ENCODE measurements at places on chromosomes 12 and 14.

- no peak for DNase-seq
Measured at GRCh38 chr12:114448618-114448933, 42.6 kb upstream of the TBX5 start.

DNA sequence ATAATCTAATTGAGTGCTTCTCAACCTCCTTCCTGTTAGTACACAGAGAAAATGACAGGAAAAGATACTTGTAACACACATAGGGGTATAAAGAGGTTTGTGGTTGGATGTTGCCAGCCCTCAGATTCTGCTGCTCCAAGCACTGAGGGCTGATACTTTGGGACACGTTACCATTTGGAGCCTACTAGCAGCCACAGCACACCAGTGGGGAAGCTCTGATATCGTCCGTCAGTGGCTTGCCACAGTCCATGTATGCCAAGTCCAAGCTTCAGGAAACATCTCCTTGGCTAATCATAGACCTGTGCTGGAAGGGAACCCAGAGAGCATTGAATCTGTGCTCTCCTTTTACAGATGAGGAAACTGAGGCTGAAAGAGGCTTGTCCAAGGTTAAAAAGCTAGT, 22.3 kb downstream of the B4GALNT3 start:
- no peak for DNase-seq

- DNase-seq, result no peak
Measured at GRCh38 chr14:90290337-90291011, 34.1 kb downstream of the PSMC1 start.

- no peak for DNase-seq
Measured at GRCh38 chr14:35551081-35551480, 17.1 kb downstream of the INSM2 start.

- no peak for DNase-seq
Measured at GRCh38 chr14:38252066-38252710, 3.7 kb downstream of the CLEC14A start.

GRCh38 chr12:1821805-1822204, 1.4 kb downstream of the LRTM2 start:
- peak; percentile 25 for DNase-seq

GRCh38 chr12:47913081-47913480, 8.3 kb upstream of the VDR start:
- no peak for DNase-seq

GRCh38 chr14:32358781-32359180, 29.7 kb downstream of the AKAP6 start:
- DNase-seq, result no peak

DNA sequence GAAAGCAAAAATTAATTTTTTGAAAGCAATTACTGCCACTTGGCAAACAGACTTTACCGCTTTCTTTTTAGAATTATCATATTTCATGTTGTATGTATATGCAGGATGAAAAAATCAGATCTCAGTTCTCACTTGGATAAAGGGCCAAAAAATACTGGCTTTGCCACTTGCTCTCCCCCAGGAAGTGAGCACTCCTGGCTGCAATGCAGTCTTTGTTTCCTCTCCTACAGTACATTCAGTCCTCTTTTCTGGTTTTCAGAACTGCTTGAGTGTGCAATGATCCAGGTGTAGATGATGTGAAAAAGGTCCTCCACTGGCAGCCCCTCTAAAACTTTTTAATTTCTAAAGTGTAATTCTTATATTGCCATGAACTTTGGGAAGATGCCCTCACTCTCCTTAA, 183.4 kb downstream of the SLC25A21 start:
- DNase-seq, result no peak

- DNase-seq, result no peak
Measured at GRCh38 chr12:124819525-124819924, 44.1 kb downstream of the SCARB1 start.

DNA sequence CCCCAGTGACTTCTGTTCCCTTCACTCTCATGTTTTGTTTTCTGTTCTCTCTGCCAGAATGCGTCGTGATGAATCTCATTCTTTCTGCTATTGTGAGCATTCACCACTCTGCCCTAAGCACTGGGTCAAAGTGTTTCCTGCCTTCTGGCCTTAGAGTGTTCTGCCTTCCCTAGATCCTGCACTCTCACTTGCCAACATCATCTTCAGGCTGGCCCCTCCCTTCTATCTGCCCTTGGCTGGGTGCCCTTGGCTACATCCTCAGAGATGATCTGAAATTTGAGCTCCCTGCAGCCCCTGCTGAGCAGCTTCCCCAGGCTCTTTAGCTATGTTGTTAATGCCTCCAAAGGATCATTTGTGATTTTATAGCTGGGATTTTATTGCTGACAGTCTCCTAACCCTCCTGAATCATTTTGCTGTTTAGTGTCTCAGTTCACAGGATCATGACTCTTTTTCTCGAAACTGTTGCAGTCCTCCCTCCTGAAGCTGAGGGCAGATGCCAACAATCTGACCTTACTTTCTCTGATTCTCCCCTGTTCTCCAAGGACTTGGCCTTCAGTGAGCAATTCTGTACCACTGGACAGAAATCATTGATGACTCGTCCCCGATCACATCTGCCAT, 4.5 kb downstream of the DHRS2 start:
- DNase-seq, result peak; percentile 54

DNA sequence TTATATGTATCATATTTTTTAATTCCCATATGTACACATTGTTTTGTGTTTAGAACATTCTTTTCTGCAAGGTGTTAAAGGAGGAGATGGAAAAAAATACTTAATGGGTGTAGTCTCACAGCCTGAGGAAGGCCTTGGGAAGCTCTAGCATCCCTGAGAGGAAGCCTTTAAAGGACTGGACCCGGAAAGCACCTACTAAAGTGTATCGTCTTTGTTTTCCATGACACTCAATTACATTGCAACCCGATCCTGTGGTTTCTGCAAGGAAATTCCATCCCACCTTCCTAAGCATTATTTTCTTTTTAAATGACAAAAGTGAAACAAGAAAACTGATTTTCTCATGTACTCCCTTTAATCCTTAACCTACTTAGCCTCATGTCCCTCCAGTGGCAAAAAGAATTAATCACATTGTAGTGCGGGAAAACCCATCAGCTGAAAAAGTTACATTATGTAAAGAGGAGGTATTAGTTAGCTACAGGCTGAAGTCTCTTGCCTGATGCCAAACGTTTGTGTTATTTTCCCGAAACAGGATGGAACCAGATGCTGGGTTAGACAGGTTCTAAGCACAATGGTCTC, 147.8 kb upstream of the CPSF6 start:
- DNase-seq, result no peak

DNA sequence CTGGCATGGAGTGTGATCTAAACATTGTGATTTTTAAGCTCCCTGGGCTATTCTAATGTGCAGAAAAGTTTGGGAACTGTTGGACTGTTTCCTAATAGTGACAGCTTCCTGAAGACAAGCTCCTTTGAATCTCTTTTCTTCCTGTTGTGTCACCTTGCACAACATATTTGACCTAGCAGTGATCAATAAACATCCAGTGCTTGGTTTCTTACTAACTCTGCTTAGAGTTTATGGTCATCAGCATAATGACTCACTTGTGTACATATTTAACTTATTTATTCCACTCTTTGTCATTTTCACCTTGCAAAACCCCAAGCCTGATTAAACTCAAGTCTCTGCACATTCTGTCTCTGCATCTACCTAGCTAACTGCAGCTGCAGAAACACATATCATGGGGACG, 27.3 kb upstream of the TBC1D30 start:
- no peak for DNase-seq

GRCh38 chr12:57459055-57459749, 383 bp upstream of the GLI1 start:
- peak; percentile 96 for DNase-seq

- DNase-seq, result peak; percentile 81
Measured at GRCh38 chr14:37172024-37172869, at the start of gene SLC25A21. Gene SLC25A21 (minus strand): TSS chr14:37172606.

GRCh38 chr12:15629108-15629507, 160.1 kb downstream of the EPS8 start:
- DNase-seq, result peak; percentile 99

GRCh38 chr12:6961695-6962284, 8.7 kb downstream of the PHB2 start:
- DNase-seq, result peak; percentile 81

- DNase-seq, result no peak
Measured at GRCh38 chr12:101929365-101930041, 52.1 kb downstream of the DRAM1 start.

GRCh38 chr12:102438827-102439210, 41.5 kb downstream of the IGF1 start:
- DNase-seq, result no peak

- DNase-seq, result no peak
Measured at GRCh38 chr12:17076028-17076744, 470.2 kb upstream of the LMO3 start.

DNA sequence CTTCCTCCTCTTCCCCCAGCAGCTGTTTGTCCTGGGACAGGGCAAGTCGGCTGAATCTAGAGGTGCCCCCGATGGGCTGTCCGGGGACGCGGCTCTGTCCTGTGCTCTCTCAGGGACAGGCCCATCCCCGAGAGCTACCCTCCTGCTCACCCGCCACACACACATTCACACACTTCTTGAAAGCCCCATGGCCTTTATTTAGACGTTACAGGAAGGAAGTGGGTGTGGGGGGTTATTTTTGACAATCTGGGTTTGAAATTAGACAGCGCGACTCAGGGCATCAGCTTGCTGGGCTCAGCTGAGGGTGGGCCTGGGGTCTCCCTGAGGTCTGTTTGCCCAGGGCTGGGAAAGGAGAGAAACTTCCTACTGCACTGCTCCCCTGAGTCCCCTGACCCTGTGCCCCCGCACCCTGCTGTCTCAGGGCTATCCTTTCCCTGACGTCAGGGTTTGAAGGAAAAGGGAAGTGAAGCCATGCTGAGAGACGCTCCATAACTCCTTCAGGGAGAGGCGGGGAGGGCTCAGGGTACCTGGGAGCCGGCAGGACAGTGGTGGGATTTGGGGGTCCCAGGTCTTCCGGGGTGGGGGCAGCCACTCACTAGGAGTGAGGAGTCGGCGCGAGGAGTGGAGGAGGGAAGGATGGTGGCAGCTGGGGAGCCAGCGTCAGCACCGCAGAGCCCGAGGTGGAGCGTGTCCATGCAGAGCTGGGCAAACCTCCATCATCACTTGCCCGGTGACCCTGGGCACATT, 8.1 kb downstream of the PTPN6 start:
- no peak for DNase-seq

DNA sequence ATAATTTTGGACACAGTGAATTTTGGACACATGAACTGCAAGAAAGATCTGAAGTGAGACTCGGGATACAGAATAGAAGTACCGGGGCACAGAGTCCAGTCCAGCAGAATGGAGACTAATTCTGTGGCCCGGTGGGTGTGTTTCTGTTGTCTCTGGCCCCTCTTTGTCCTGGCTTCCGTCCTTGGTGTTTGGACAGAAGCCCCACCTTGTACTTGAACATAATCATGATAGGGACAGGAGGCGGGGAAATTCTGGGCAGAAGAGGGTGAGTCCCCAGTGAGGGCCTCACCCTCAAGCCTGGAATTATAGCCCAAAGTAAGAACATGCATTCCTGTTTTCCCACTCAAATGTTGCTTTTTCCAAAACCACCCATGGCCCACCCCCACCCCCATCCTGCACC, 39.9 kb downstream of the TNFAIP2 start:
- no peak for DNase-seq

GRCh38 chr12:50275556-50275955, 7.8 kb downstream of the LIMA1 start:
- DNase-seq, result peak; percentile 26

DNA sequence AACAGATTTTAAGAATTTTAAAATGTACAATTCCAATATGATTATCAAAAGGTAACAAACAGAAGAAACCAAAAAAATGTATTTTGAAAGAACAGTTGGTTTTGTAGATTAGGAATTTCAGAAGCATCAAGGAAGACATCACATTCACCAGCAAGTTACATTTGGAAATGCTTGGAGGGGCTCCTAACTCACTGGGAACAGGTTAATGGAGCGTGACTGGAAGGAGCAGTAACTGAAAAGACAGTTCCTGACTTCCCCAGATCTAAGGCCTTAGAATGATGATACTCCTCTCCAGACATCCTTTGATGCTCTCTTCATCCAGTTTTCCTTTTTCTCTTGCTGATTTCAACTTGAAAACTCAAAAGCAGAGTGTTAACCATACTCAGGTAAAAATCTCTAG, 220.0 kb upstream of the EGLN3 start:
- DNase-seq, result no peak

- no peak for DNase-seq
Measured at GRCh38 chr14:80419769-80420168, 208.5 kb upstream of the DIO2 start.

DNA sequence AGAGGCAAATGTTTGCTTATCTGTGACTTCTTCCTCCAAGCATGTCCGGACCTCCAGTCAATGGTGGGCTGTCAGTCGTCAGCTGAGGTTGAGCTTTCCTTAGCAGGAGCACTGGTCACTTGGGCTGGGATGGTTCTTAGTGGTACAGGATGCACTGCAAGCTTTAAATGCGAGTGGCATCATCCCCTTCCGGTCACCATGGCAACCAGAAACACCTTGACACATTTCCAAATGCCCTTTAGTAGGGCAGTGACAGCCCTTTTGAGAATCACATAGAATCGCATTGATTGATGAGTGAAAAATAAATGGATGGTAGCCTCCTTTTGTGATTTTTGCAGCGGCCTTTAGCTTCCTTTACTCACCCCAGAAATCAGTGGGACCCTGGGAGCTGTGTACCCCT, 24.1 kb downstream of the NTF3 start:
- DNase-seq, result no peak

DNA sequence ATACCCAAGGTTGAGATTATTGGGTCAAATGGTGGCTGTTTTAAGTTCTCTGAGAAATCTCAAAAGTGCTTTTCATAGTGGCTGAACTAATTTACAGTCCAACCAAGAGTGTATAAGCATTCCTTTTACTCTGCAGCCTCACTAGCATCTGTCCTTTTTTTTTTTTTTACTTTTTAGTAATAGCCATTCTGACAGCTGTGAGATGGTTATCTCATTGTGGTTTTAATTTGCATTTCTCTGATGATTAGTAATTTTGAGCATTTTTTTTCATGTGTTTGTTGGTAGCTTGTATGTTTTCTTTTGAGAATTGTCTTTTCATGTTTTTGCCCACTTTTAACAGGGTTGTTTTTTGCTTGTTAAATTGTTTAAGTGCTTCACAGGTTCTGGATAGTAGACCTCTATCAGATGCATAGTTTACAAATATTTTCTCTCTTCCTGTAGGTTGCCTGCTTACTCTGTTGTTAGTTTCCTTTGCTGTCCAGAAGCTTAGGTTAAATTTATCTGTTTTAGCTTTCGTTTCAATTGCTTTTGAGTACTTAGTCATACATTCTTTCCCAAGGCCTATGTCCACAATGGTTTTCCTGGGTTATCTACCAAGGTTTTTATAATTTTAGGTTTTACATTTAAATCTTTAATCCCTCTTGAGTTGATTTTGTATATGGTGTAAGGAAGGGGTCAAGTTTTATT, 881.3 kb upstream of the SEL1L start:
- no peak for DNase-seq

DNA sequence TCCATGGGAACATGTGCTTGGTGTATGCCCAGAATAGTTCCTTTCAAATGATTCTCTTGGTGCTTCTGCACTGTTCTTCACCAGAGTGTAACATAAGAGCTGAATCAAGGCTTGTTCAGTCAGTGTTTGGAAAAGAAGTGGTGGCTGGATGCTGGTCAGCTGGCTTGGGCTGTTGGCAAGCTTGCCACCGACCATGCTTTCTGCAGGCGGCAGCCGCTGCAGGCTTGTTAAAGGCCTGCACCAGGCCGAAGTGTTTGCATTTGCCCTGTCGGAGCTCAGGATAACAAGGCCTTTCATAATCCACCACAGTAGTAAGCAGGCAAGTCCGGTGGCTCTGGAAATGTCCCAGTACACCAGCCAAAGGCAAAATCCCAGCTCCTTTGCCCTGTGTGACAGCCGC, 26.9 kb downstream of the DAAM1 start:
- peak; percentile 67 for DNase-seq

- no peak for DNase-seq
Measured at GRCh38 chr12:92583910-92584309, 118.9 kb upstream of the PLEKHG7 start.

GRCh38 chr12:131592972-131593371, 117.9 kb upstream of the SFSWAP start:
- DNase-seq, result no peak

Measured in cardiac muscle cell (in vitro differentiated cells and primary cell).